ENCODE measurements at places on chromosomes 6 and 20. TPM values are rescaled to one million over a fixed set of nuclear protein-coding genes. Genes with fewer than 3 reads are reported as not detected.
A peak's percentile ranks its signal among the peaks of the same experiment; 100 is the strongest.

Gene EEF1A1
- total RNA-seq: 7,052 TPM

DNA sequence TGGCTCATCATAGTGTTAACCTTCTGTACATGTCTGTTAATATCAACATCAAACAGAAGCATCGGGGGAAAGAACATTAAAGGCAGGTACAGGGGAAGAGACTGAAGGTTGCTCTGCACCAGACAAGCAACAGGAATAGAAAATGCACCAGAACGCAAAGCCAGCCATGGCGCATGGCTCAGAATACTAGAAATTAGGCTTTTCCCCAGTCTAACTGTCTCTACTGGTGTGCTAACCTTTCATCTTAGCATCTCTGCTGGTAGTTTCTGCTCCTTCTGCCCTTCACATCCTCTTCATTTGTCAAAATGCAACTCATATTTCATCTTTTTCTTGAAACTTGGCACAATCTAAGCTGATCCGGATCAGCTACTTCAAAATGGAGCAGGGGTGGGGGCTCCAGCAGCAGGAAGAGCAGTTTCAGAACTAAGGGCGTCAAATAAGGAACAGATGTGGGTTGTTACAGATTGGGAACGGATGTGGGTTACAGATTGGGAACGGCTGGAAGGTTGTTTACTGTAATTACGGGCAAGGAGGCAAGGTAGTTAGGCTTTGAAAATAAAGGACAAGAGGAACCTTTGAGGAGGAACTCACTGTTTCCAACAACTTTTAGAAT, 13.1 kb upstream of the RNASET2 start:
- DNase-seq: no peak

- peak; percentile 6 for DNase-seq
Observed at GRCh38 chr6:150560004-150560883, 39.4 kb upstream of the PLEKHG1 start.

DNA sequence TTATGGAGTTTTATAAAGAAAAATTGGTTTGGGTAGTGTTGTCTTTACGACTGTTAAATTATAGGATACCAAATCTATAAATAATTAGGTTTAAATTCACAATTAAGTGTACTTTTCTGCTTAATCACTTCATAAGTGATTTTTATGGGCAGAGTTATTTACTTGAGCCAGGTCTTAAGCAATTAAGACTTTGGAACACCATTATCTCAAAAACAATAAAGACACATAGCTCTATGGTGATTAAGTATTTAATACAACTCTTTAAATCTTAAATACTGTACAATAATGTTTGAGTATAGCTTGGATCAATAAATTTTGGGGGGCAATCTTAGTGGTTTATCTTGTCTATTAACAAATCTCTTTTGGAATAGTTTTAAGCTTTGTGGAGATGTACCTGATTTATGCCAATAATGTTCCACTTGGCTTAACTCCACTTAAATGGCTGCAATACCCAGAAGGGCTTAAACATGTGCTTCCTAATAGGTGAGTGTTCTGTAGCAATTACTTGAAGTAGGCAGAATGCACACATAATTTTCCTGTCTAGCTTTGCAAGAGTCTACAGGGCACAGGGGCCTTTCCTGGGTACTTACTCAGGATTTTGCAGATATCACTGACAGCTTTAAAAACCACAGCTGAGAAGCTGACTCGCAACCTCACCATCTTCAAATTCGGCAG, 7.5 kb downstream of the FERMT1 start:
- DNase-seq: no peak

DNA sequence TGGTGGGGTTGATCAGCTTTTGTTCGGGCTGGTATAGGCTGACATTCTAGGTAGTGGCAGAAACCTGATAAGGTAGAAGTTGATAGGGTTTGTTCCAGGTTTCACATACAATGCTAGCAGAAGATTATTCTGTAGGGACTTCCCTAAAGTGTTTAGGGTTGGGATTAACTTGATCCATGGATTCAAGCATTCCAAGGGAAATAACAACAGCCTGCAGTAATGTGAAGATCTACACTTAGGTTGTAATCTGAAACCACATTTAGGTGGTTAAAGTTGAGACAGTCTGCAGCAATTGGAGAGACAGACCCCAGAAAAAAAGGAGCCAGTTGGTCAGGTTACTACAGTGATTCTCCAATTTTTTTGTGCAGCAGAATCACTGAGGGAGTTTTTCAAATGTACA, 56.1 kb downstream of the GJA1 start:
- DNase-seq: no peak

DNA sequence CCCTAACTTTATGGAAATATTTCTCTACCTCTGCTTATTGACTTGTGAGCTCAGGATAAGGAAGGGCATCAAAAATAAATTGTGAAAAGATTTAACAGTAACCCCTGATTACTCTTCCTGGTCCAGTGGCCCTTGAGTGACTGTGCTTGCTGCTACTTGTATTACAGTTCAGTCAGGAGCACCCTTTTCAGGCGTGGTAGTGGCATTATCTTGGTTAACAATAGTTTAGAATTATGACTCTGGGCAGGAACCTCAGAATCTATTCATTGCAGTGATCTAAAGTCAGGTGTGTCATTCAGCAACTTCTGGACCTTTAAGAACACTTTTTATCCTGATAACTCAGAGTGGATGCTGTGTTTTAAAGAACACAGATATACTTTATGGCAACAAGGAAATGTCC, 43.4 kb downstream of the FAM135A start:
- DNase-seq: peak; percentile 4

DNA sequence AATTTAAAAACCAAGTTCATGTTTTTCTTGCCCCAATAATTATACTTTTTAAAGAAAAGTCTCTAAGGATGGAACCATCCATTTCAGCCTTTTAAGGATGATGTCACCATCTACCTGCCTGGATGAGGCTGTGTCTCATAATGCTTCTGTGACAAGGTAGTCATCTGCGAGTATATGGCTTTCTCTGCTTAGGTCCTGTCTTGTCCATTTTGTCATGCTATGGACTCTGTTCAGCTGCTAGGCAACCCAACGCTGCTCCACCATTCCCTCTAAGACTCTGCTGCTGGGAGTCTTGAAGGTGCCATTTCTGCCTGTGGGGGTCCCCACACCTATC, 459.8 kb upstream of the RUNX2 start:
- no peak for DNase-seq

GRCh38 chr6:91181416-91181815, 594.5 kb upstream of the MAP3K7 start:
- DNase-seq: no peak

DNA sequence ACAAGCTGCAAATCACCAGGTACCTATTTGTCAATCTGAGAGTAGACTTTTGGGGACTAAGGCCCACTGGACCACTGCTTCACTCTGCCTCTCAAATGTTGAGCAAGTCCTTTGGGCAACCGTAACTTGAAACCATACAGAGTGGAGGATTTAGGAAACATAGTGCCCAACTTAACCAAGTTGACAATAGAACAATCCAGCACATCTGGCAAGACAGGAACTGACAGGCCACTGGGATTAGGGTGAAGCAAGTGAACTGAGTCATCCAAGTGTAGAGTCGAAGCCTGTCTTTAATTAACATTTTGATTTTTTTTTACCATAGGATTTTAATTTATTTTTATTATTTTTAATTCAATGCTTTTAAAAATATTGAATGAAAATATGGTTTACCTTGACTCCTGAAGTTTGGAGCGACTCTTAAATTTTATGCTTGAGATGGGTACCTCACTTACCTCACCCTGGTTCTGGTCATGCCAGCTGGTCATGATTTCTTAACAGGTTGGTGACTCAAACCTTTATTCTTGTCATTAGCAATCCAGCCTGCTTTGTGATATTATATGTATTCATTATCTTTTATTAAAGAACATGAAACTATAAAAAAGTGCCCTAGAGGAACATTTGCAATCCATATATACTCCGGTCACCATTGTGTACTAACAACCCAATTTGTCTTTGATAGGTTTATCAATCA, 312.1 kb upstream of the DEFB112 start:
- no peak for DNase-seq

GRCh38 chr6:100663219-100663863, 198.6 kb upstream of the SIM1 start:
- peak; percentile 13 for DNase-seq

GRCh38 chr6:148874698-148875293, 128.0 kb downstream of the UST start:
- DNase-seq: no peak

- DNase-seq: no peak
Observed at GRCh38 chr6:157430834-157431233, 49.8 kb downstream of the ZDHHC14 start.

GRCh38 chr6:109722011-109722410, 30.9 kb downstream of the FIG4 start:
- DNase-seq: no peak

- peak; percentile 68 for DNase-seq
Observed at GRCh38 chr20:23637282-23638221, at the start of gene CST3. Gene CST3 (minus strand): TSS chr20:23637955. CDS start chr20:23637862, 93 bp downstream.

GRCh38 chr6:143934867-143935266, 70.6 kb downstream of the ZC2HC1B start:
- no peak for DNase-seq

Gene TMEM74B
- total RNA-seq: 0.83 TPM

GRCh38 chr20:14489544-14489943, 152.1 kb upstream of the FLRT3 start:
- DNase-seq: no peak

GRCh38 chr20:44336725-44337380, at the start of gene R3HDML:
Gene R3HDML (plus strand): TSS chr20:44337043. CDS start chr20:44337158, 115 bp downstream.
- no peak for DNase-seq

DNA sequence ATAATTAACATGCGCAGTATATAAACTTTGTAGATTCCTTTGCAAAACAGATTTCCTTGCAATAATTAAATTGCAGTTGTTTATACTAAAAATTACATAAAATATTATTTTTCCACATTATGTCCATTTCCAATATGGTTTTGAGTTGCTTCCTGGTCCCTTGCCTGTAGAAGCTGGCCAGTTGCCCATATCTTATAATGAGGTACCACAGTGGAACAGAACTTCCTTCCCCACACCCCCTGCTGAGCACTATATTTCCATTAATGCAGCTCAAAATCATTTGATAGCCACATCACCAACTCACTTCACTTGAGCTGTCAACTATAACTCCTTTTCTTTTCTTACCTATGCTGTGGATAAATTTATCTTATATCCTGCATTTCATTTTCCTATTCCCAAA, 194.6 kb downstream of the DST start:
- DNase-seq: no peak

DNA sequence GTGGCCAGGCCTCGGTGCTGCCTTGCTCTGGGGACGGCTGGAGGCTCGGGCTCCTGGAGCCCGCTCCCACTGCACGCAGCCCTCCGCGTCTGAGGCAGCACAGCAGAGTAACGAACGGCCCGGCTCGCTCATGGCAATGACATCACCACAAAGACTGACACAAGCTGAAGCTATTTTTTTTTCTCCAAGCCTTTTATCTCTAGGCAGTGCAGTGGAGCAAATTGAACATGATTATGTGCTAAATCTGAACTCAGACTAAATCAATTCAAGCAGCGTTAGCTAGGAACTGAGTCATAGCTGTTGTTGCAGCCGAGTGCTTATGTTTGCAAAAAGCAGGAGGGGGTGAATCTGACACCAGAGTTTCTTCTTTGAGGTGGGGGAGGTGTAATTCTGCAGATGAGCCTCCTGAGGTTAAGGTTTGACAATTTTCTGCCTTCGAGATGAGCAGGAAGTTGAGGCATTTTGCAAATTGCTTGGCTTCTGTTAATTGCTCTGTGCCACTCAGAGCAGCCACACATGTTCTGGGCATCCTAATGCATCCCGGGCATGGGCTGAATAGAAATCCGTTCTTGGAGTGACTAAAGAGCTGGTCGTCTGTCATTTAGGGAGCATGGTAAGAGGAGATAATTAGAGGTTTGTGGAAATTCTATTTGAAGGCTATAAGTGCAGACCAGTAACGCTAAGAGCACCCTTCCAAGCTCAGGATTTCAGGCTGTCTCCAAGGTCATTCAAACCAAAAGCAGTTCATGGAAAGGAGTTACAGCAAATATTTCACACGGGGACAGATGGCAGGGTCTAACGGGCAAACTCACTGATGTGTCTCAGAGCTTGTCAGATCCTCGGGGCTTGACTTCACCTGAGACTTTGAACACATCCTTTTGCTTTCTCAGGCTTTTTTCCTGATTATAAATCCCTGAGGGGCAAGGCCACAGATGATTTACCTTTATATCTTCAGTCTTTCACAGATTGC, 155.1 kb upstream of the ENPP5 start:
- DNase-seq: no peak

DNA sequence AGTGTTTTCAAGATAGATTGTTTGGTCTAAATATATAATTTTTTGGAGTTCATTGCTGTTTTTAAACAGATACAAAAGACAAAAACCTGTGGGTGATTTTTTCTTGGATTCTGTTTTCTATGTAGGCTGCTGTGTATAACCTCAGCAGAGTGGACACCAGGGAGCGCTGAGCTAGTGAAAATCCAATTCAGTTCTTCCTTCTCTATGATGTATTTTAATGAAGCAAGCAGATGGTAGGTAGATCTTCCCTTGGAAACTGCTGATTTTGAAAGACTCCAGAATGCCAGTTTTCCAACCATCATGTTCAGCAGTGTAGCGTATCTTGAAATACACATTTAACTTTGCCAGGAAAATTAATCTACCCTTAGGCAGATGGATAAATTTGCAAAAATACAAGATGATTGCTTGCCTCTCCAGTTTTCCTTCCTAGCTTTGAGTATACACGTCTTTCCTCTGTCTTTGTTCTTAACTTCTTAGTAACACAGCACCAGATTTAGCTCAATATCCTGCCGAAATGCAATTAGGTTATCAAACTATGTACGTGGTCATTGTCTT, 178.0 kb downstream of the PHF3 start:
- no peak for DNase-seq

Gene NKX2-2
- not detected for total RNA-seq

DNA sequence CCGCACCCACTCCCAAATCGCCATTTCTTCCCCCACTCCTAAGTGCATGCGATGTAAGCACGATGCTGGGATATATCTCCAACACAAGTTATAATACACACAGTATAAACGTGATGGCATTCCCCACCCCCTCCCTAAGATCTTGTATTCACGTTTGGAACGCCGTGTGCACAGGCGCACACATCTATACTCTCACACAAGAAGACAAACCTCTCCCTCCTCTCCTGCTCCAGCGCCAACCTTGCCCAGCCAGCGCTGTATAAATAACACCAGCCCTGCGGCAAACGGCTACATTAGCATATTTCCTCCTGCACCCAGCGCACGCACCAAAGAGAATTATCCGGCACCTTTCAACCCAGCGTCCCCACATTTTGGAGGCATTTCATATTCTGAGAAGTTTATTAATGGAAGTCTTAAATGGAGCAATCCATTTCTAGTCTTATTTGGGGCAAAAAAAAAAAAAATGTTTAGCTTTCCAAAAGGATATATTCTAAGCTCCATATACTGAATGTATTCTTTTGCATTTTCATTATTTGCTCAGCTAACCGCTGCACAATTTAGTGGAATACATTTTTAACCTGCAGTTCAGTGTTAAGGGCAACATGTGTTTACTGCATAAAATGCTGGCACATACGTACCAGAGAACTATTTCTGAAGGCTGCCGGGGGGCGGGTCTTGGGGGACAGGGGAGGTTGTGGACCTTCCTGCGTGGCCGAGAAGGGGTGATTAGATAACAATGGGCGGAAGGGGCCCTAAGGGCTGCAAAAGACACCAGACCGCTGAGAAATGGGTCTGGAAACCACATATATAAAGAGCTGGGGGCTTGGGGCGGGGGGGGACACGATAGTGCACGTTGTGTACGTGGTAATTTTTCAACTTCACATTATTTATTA, 1.1 kb upstream of the SLC22A23 start:
- DNase-seq: no peak

GRCh38 chr6:43515808-43516207, 918 bp downstream of the YIPF3 start:
- DNase-seq: no peak
